AG04449 (cell line): ENCODE measurements at places on chromosomes 16 and 17.

GRCh38 chr16:87391324-87391949 is 699 bp upstream of the MAP1LC3B start:
- no peak for DNase-seq

GRCh38 chr16:27254262-27254811 is 14.2 kb downstream of the NSMCE1 start:
- DNase-seq, result no peak

DNA sequence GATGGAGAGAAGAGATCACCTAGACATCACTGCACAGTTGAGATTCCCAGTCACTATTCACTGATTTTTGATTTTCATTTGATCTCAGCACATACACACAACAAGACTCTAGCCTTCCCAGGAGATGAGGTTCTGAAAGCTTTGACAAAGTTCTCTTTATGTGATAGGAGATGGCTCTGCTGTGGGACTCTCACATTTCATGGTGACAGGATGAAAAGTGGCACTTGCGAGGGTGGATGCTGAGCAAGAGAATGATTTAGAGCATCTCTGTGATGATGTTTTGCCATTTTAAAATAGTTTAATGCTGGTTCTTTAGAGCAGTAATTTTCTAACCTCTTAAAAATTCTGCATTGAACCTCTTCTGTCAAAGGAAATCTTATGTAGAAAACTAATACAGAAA is 113.3 kb upstream of the CA10 start:
- no peak for DNase-seq

GRCh38 chr17:47615766-47616424 is 33.8 kb upstream of the KPNB1 start:
- no peak for DNase-seq

GRCh38 chr17:19403021-19403420 is 8.0 kb upstream of the RNF112 start:
- DNase-seq, result no peak

DNA sequence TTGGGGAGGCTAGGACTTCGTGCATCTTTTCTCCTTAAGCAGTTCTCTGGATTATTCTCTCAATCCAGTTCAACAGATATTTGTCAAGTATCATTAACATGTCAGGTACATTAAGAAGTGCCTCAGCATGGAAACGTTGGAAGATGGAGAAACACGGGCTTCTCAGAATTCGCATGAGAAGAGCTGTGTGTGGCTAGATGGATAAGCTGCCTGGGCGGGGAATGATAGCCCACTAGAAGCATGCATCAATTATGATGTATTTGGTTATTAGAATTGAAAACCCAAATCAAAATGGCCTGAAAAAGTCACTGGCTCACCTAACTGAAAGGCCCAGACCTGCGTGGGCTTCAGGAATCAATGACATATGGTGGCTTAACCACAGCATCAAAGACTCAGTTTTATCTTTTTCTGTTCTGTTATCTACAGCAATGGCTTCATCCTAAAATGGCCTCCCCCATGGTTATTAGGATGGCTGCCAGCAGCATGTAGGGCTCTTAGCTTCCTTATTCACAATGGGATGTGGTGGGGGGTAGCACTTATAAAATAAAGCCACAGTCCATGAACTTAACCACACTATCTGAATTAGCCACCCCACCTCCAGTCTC is 43.9 kb downstream of the MMD start:
- no peak for DNase-seq

GRCh38 chr16:16982614-16983013 is 488.1 kb downstream of the XYLT1 start:
- no peak for DNase-seq

GRCh38 chr17:17513626-17514025 is 17.4 kb upstream of the RASD1 start:
- no peak for DNase-seq

DNA sequence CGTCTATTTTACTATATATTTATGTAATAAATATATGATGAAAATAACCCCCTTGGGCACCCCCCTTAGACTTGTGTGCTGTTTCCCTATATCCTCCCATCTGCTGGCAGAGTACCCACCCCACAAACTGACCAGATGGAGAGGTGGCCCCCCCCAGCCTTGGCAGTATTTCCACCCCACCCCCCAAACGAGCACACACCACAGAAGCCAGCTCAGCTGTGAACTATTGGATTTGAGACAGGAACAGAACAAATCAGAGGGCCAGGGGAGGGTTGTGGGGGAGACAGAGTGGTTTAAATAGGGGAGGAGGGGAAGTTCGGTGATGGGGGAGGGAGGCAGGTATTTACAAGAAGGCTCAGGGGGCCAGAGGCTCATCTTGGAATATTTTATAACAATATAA is 7.8 kb downstream of the NR1D1 start:
- DNase-seq, result no peak

DNA sequence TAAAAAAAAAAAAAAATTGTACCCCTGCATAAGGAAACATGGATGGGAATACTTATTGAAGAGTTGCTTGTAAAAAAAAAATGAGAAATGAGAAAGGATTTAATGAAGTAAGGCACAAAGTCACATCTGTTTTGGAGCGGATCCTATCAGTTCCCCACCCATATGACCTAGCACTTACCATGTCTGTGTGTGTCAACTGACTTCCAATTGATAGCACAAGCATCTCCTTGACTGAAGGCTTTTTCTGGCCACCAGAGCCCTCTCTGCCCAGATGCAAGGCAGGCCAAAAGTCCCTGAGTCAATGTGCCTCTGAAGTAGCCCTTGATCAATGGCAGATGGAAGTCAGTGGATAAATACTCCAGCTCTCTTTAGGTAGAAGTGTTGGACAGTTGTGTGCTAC is 13.4 kb upstream of the NLK start:
- no peak for DNase-seq

- no peak for DNase-seq
Observed at GRCh38 chr17:72439893-72440502, 319.2 kb downstream of the SOX9 start.

DNA sequence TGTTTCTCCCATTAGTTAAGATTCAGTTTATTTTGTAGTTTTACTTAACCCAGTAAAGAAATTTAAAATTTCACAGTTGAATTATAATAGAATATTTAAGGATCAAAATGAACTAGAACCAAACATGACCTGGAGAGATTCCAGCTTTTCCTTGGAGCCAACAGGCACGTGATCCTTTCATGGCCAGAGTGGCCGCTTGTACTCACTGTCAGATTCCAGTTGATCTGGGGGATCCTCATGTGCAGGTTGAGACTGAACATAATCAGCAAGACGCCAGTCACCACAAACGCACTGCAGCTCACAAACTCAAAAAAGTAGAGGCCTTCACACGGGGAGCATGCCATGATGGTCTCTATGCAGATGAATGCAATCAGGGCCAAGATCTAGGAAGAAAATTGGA is 31.7 kb downstream of the CMTM3 start:
- no peak for DNase-seq

- DNase-seq, result no peak
Observed at GRCh38 chr16:2282866-2283555, 15.1 kb upstream of the RNPS1 start.

GRCh38 chr17:50097455-50097854 is 2.3 kb downstream of the PDK2 start:
- no peak for DNase-seq

- DNase-seq, result no peak
Observed at GRCh38 chr17:40303708-40304551, 5.0 kb upstream of the RARA start.

DNA sequence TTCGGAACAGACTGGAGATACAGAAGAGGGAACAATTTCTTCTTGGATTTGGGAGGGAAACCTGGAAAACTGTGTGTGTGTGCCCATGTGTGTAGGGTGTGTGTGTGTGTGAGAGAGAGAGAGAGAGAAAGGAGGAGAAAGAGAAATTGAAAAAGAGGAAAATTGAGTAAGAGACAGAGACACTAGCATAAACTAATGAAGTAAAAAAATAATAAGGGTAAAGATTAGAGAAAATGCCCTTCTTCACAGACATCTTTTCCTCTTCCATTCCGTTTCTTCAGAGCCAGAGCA is 13.9 kb upstream of the HOXB2 start:
- no peak for DNase-seq

GRCh38 chr16:19644877-19645276 is 73.2 kb downstream of the KNOP1 start:
- no peak for DNase-seq

GRCh38 chr16:24217461-24217860 is 38.7 kb upstream of the CACNG3 start:
- no peak for DNase-seq
